ENCODE measurements at places on chromosomes 2 and 18. TPM values are rescaled to one million over a fixed set of nuclear protein-coding genes. Genes with fewer than 3 reads are reported as not detected.
A peak's percentile ranks its signal among the peaks of the same experiment; 100 is the strongest.

GRCh38 chr2:11310212-11310611 lies 34.2 kb downstream of the ROCK2 start:
- H3K36me3 ChIP-seq: no peaks in the 10 kb centered on the region
- no peaks in the 10 kb centered on the region for H3K27me3 ChIP-seq
- DNase-seq: no peak
- peak overlapping the region; percentile 7 for H3K27ac ChIP-seq
- peaks cover 15% of the 10 kb centered on the region for H3K4me1 ChIP-seq

- no peak overlapping the region for H3K27ac ChIP-seq
- no peaks in the 10 kb centered on the region for H3K36me3 ChIP-seq
- H3K4me3 ChIP-seq: no peak overlapping the region
- no peaks in the 10 kb centered on the region for H3K27me3 ChIP-seq
- peaks cover 11% of the 10 kb centered on the region for H3K4me1 ChIP-seq
Measured at GRCh38 chr2:157895531-157895930, 19.4 kb upstream of the ACVR1 start.

Gene NEUROD1
- total RNA-seq: not detected

- H3K4me1 ChIP-seq: peaks cover 13% of the 10 kb centered on the region
- no peaks in the 10 kb centered on the region for H3K36me3 ChIP-seq
- peaks cover 5% of the 10 kb centered on the region for H3K27me3 ChIP-seq
- DNase-seq: peak; percentile 99
- H3K4me3 ChIP-seq: no peak overlapping the region
Measured at GRCh38 chr18:63161761-63162195, 157.8 kb downstream of the BCL2 start.

Gene TXNDC2
- 0.36 TPM for total RNA-seq

- no peak overlapping the region for H3K4me3 ChIP-seq
- H3K27me3 ChIP-seq: no peaks in the 10 kb centered on the region
- H3K4me1 ChIP-seq: no peaks in the 10 kb centered on the region
- no peaks in the 10 kb centered on the region for H3K36me3 ChIP-seq
Measured at GRCh38 chr2:195419033-195419432, 238.0 kb upstream of the SLC39A10 start.

GRCh38 chr18:25517881-25518715 lies 166.1 kb upstream of the ZNF521 start:
- H3K27ac ChIP-seq: no peak overlapping the region
- H3K4me1 ChIP-seq: no peaks in the 10 kb centered on the region
- DNase-seq: no peak
- H3K4me3 ChIP-seq: no peak overlapping the region
- no peaks in the 10 kb centered on the region for H3K36me3 ChIP-seq
- no peaks in the 10 kb centered on the region for H3K27me3 ChIP-seq
